Tongue (tissue), 3 donors: ENCODE measurements at places on chromosomes 2 and 18. TPM values are rescaled to one million over a fixed set of nuclear protein-coding genes. Genes with fewer than 3 reads are reported as not detected.
A peak's percentile ranks its signal among the peaks of the same experiment; 100 is the strongest.

DNA sequence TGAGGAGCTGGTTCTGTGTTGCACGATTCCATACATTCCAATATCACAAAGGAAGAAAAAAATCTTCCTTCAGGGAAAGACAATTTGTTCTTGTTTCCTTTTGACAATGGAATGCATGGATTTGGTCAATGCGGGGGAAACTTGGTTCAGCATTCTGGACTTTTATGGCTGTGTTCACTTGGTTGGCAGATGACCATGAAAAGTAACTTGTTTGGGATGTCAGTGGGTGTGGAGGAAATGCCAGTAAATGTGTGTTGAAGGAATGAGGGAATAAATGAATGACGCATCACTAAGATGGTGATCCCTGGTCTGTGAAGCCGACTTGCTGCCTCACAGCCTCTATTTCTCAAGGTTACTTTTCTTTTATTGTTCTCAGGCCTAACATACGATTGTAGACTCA, 53.7 kb downstream of the THUMPD2 start:
- DNase-seq = no peak

GRCh38 chr2:138012968-138013367, 48.7 kb downstream of the HNMT start:
- no peak for DNase-seq

DNA sequence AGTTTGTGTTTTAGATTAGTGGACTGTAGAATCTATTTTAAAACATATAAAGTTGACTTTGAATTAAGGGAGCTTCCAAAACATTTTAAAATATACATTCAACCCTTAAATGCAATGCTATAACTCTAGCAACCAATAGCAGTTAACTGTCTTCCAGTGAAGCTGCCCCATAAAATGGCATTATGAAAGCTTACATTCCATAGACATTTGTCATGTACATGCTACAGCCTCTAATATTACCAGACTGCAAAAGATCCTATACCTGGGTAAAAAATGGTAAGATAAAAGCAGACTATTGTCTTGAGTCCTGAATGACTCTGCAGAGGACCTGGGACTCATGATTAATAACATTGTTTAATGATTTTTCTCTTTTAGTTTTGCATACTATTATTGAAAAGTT, 489.4 kb downstream of the LRP1B start:
- DNase-seq = no peak

GRCh38 chr2:60414495-60415138, 138.8 kb downstream of the BCL11A start:
- no peak for DNase-seq

DNA sequence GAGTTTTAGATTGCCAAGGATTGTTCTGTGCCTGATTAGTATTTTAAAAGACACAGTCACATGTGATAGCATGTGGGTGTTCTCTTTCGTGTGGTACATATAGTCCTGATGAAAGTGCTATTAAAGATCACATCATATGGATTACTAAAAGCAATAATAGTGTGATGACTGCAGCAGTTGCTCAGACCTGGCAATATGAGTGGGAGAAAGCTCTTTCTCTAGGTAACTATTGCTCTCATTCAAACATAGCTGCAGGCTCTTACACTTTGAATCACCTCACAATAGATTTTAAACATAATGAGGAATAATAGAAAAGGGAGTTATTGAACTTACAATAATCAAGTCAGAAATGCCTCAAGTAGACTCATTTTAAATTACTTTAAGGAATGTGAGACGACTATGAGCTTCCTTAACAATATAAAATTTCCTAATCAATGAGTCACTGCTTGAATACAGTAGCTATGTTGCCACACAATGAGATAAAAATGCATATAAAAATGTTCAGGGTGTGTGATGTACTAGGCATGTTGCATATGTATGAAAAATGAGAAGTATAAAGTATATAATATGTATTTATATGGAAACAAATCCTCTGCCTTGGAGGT, 452.1 kb downstream of the TMX3 start:
- no peak for DNase-seq

- DNase-seq = no peak
These were observed 299.4 kb downstream of the EPHA4 start for GRCh38 chr2:221272729-221273128.

DNA sequence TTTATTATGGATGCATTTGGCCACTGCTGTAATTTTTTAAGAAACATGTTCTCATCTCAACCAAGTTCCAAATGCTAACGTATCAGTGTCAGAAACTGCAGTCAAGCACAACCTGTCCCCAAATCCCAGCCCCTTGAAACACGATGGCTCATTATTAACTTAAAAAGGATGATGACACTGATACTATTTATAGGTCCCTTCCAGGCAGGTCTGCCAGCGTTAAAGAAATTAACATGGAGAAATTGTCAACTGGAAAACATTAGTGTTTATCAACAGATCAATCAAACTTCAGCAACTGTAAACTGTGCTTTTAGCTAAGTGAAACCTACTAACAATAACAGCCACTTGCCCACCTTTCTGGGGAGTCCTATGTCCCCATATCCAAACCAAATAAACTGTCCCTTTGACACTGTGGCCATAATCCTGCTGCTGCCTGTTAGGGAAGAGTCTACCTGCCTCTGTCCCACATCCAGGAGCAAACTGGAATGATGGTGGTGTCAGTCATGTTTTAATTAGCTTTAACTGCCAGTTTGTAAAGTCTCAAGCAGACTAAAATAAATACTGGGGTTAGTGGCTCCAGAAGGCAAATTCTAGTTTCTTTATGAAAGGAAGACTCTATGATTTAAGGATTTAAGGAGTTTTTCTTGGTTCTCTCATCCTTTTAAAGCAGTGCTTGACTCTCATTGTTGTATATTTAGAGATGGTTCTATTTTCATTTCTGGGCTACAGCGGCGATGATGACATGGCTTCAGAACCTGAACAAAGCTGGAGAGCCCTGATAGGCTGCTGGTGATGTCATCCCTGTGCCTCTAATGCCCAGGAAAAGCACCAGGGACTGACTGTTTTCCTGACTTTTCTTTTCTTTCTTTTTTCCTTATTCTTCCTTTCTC, 583.6 kb upstream of the PIK3C3 start:
- DNase-seq = peak; percentile 11

GRCh38 chr2:216689397-216689796, 6.0 kb downstream of the IGFBP5 start:
- DNase-seq = peak; percentile 11

The COL5A2 gene
- 607 TPM for total RNA-seq

The DNAJC10 gene
- 78.3 TPM for total RNA-seq
